ENCODE measurements at places on chromosomes 6 and 20.
A peak's percentile ranks its signal among the peaks of the same experiment; 100 is the strongest.

GRCh38 chr6:4372866-4373265 is 237.5 kb upstream of the ECI2 start:
- no peak for DNase-seq

GRCh38 chr6:114033606-114034005 is 62.7 kb upstream of the HDAC2 start:
- no peak for DNase-seq

GRCh38 chr6:75934643-75935472 is 137.6 kb downstream of the IMPG1 start:
- DNase-seq: peak; percentile 74

DNA sequence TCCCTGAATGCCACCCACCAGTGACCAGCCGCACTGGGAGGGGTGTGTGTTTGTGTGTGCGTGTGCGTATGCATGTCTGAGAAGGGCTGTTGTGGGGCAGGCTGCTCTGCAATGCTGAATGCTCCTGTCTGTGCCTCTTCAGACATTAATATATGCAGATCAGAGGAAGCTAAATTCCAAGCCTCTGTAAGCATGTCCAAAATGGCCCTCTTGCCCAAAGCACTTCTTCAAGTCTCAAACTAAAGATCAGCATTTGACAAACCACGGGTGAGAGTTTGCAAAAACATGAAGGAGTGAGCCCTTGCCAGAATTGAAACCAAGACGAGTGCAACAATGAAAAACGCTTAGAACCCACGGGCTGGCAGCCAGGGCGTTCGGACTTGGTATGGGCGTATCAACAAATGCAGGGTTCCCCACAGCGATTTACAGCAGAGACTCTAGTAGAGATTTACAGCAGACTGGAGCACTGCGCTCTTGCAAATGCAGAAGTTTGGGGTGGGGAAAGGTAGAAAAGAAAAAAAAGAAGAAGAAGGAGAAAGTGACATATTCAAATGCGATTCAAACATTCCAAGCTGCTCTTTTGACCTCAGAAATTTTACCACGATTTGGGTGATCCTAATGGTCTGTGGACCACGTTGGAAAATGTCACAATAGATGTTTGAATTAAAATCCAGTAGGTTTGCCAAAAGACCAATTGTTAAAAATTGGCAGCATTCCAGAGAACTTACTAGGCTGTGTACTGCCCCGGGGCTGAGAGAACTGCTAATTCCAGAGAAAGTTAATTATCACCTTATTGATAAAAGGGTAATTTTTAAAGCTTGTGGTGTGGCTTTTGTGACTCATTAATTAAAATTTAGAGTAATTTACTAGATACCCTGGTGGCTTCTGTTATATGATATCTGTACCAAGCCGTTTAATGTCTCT is 3.5 kb downstream of the SCML4 start:
- peak; percentile 41 for DNase-seq

DNA sequence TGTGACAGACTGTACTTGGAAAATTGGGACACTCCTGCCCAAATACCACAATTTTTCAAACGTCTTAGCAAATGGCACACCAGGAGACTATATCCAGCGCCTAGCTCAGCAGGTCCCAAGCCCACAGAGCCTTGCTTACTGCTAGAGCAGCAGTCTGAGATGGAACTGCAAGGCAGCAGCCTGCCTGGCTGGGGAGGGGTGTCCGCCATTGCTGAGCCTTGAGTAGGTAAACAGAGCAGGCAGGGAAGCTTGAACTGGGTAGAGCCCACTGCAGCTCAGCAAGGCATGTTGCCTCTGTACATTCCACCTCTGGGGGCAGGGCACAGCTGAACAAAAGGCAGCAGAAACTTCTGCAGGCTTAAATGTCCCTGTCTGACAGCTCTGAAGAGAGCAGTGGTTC is 1003.3 kb upstream of the MAP3K7 start:
- no peak for DNase-seq

GRCh38 chr6:54014440-54014839 is 96.8 kb upstream of the MLIP start:
- no peak for DNase-seq

DNA sequence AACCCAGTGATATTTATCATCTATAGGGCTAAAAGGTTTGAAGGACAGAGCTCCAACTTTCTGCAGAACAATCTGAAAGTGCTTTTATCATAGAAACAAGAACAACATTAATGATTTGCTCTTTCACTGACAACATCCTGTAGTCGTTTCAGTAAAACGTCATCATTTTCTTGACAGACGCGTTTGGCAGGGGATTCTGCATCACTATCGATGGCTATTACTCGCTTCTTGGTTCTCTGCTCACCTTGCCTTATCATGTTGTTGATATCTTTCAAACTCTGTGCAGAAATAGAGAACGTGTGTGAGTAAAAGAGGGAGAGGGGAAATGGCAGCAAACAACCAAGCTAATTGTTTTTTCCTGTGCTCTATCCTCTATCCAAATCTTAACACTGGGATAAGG is 47.1 kb upstream of the SAMHD1 start:
- no peak for DNase-seq

DNA sequence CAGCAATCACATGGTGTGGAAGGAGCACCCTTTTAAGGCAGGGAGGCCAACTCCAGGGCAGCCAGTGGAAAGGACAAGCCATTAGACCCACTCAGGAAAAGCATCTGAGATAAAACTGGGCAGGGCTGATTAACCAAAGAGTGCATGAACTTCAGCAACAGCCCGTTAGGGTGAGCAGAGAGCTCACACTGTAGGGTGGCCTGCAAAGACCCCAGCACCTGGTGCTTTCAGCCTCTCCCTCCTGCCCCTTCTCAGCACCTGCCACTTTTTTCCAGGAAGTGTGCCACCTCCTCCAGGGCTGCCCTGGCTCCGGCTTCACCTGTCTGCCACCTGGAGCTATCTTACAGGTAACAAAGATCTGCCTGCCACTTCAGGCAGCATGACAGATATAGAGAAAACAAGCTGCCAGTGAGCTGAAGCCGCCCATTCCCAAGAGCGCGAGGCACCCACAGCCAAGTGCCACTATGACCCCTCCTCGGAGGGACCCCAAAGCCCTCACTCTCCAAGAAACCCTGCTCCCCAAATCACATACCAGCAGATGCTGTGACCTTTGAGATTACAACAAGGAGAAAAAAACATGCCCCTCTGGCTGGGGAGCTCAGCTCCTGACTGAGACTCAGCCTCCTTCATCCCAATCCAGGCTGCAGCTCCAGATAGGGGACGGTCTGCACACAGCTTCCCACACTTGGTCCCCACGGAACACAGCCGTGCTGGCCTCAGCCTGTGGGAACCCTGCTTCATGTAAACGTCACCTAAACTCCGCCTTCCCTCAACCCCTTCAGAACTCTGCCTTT is 71.2 kb downstream of the ABHD12 start:
- no peak for DNase-seq

- no peak for DNase-seq
These were observed 159.8 kb upstream of the PRDM1 start for GRCh38 chr6:105926318-105926717.

DNA sequence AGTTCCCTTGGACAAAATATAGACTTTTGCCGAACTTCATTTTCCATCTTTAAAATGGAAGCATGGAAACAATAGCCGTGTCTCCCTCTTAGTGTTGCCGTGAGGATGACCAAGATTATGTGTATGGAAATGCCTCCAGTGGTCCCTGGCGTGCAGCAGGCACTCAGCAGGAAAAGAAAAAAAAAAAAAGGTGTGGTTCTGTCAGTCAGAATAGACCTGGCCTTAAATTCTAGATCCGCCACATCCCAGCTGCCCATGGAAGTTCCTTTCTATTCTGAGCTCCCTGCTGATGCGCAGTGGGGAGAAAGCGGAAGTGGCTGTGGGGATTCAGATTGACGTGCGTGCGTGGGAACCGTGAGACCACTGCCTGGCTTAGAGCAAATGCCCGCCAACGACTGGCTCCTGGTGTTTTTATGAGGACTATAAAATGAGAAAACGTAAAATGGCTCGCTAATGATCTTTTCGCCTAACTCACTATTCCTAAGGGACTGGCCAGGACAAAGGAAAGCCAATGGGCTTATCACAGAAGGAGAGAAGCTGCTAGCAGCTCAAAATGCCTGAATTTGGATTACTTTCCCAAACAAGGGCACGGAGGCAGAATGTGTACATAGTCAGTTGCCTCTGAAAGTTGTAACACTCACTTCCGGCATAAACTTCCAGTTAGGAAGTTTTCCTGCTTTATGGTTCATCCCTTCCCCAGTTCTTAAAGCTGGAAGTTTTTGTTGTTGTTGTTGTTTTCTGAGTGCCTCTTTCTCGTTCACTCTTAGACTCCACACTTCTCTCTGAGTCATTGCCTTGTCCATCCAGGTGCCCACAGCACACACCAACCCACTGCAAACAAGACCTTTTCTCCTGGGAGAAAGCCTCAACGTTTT is 11.4 kb upstream of the PDE10A start:
- DNase-seq: no peak

- DNase-seq: no peak
These were observed 46.3 kb upstream of the SRPK1 start for GRCh38 chr6:35967076-35967774.

GRCh38 chr20:43994486-43995100 is 79.9 kb downstream of the TOX2 start:
- no peak for DNase-seq

GRCh38 chr6:7921046-7921445 is 10.5 kb upstream of the TXNDC5 start:
- no peak for DNase-seq

GRCh38 chr6:39932386-39932910 is 1.8 kb downstream of the MOCS1 start:
- DNase-seq: no peak
